SK-N-SH treated with all-trans-retinoic acid at 6 μM for 48 hours (cell line): ENCODE measurements at places on chromosomes 12 and 14.

- ATAC-seq = no peak
Observed at GRCh38 chr12:52300796-52301691, 9.7 kb upstream of the KRT81 start.

- peak; percentile 75 for ATAC-seq
Observed at GRCh38 chr14:64971943-64972791, at the start of gene RAB15. TSS of gene RAB15 (minus strand) at chr14:64972336. CDS start at chr14:64972076, 260 bp downstream.

DNA sequence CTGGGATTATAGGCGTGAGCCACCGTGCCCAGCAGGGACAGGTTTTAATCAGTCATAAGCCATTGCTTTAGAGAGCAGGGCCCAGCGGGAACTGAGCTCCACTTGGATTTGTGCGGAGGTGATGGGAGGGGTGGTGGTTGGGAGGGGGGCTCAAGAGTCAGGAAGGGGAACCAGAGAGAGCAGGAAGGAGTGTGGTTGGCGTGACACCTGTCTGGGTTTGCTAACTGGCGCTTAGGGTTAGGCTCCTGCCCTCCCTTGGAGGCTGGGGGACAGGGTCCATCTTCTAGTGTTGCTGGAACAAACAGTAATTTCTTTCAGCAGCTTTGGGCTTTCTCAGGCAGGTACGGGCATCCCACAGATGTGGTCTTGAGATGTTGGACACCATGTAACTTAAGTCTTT lies 7.5 kb upstream of the ALDH2 start:
- no peak for ATAC-seq

GRCh38 chr14:85239791-85240190 lies 290.2 kb upstream of the FLRT2 start:
- ATAC-seq = no peak

- no peak for ATAC-seq
Observed at GRCh38 chr12:24381790-24382189, 432.3 kb upstream of the SOX5 start.

- ATAC-seq = no peak
Observed at GRCh38 chr14:89576145-89576927, 159.3 kb upstream of the FOXN3 start.
